ENCODE measurements at places on chromosomes 1 and 21.
A peak's percentile ranks its signal among the peaks of the same experiment; 100 is the strongest.

GRCh38 chr1:8395433-8395866, 77.5 kb downstream of the SLC45A1 start:
- DNase-seq, result no peak

DNA sequence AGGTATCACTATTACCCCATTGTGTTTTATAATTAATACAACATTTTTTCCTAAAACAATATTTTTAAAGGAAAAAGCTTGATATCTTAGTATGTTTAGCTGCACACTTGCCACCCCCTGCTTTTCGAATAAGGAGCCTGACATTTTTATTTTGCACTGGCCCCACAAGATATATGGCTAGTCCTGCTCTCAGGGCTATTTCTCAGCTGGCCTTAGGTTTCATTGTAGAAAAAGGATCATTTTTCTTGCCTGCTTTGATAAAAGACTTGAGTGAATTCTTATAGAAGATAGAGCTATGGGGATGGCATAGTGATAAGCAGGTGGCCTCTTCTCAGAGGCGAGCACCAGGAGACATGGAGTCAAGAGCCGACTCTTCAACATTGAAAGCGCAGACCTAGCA, 167.0 kb downstream of the FAM78B start:
- no peak for DNase-seq

DNA sequence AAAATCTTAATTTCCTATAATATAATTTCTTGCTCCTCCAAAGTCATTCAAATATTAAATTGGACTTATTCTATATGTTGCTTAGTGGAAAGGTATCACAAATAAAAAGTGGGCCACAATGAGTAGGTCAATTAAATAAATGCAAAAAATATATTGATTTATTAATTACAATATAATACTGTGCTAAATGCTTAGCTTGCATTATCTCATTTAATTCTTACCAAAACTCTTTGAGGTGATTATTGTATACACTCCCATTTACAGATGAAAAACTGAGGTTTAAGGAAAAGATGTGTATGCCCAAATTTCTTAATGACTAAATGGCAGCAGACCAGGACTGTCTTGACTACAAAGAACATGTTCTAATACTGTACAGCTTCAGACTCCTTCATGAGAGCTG, 325.3 kb upstream of the SGIP1 start:
- no peak for DNase-seq

- no peak for DNase-seq
These were observed 65.4 kb downstream of the C21orf91 start for GRCh38 chr21:17753736-17754135.

DNA sequence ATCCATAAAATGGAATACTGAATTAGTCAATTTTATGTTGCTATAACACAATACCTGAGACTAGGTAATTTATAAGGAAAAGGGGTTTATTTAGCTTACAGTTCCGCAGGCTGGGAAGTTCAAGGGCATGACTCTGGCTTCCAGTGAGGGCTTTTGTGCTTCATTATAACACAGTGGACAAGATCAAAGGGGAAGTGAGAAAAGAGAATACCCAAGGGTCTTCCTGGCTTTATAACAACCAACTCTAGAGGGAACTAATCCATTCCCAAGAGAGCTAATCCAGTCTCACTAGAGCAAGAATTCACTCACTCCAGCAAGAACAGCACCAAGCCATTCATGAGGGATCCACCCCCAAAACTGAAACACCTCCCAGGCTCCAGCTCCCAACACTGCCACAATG, 3.1 kb downstream of the KIFAP3 start:
- DNase-seq, result no peak

DNA sequence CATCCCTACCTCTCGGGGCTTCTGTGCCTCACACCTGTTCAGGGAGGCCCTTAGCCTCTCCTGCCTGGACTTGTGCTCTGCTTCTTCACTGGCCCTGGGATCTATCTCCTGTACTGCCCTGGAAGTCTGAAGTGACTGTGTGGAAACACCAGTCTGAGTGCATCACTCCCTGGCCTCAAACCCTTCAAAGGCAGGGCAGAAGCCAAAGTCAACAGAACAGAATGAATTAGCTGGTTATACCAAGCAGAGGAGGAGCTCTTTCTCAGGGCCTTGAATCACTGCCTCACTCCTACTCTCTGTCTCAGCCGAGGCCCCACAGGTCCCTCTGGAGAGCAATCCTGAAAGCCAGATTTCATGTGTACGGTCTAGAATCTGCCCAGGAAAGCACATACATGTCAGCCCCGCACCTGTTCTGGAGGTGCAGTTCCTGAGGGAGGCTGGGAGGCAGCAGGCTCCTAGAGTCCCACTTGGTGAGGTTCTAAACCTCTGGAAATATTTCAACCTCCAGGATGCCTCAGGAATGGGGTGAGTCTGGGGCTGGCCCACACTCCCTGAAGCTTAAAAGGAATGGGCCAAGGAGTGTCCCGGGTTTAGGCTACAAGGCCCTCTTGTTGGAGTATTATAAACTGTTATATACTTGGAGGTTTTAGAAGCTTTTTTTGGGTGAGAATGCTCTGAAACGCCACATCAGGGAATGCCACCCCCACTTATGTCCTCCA, 98.3 kb downstream of the ABCA4 start:
- no peak for DNase-seq

- DNase-seq, result peak; percentile 43
These were observed 30.8 kb upstream of the RPTN start for GRCh38 chr1:152189657-152190442.

DNA sequence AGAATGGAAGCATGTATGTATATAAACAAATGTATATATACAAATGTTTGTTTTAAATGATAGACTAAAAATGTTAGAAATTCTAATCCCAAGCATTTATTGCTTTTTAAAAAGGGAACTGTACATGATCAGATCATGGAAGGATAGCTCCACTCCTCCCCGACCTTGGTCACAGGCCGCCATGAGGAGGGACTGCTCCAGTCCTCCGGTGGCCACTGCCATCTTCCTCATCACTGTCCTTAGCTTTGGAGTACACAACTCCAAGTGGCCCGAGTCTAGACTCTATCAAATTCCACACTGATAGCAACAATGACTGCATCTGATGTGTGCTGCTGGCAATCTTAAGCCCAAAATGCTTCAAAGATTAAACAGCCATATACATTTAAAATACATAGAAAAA, 9.7 kb downstream of the SYF2 start:
- DNase-seq, result no peak

DNA sequence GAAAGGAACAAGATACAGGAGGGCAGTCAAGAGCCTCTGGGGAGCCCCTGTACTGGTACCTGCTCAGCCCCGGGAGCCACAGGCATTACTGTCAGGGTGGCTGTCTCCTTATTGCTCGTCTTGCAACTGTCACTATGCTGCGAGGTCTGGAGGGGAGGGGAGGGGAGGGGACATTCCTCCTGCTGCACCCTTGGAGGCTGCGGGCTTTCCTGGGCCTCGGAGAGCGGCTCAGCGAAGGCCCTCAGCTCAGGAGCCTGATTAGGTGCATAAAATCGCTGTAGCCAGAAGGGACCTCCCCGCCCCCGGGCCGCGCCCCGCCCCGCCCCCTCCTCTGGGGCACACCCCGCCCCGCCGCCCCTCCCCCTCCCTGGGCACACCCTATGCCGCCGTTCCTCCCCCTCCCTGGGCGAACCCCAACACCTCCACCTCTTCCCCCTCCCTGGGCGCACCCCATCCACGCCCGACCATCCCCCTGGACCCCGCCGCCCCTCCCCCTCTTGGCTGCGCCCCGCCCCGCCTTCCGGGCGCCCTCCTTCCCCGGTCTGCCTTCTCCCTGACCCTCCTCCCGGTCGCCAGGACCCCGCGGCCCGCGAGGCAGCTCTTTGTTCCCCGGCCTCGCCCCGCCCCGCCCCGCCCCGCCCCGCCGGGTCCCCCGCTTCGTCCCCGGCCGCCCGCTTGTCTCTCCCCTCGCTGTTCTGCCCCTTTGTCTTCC, 35.5 kb downstream of the CACHD1 start:
- no peak for DNase-seq

- no peak for DNase-seq
These were observed 341.9 kb downstream of the PTBP2 start for GRCh38 chr1:97063532-97063931.

DNA sequence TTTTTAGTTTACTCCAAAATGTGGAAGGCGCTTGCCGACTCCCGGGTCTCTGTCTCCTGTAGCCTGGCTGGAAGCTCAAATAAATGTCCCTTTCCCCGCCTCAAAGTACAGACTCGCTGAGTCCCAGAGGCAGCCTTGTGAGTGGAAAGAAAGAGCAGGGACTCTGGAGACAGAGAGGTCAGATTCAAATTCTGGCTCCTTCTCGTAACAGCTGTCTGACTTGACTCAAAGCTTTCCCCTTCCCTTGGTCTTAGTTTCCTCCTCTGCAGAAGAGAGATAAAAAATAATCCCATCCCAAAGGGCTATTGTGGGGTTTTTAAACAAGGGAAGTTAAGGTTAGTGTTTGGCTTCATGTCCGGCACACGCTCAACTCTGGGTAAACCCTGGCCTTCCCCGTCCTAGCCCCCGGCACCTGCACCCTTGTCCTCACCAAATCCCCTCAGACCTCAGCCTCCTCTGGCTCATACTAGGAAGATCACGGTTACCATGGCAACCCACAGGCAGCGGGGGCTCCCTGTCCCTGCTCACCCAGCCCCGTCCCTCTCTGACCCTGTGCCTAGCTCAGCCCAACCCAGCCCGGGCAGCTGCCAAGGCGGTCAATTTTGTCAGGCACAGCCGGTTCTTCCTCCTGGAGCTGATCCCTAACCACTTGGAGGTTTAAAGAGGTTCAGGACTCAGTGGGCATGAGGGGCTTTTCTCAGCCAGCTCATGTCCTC, 49.2 kb upstream of the IGSF21 start:
- DNase-seq, result no peak

DNA sequence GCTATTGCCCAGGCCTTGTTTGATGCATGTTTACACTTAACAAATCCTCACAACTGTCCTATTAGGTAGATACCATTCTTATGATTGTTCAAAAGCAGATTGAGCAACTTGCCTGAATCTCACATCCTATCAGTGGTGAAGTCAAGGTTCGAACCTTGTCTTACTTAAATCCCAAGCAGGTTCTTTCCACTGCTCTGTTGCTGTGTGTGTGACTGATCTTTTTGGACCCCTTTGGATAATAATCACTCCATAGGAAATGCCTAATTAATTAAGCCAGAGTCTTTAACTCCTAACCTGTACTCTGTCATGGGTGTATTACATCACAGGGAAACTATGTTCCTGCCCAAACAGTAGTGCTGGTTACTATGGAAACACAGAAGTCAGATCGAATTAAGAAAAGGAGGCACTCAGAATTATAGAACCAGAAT, 84.2 kb downstream of the SPATA46 start:
- no peak for DNase-seq

- DNase-seq, result no peak
These were observed 74.4 kb downstream of the COL24A1 start for GRCh38 chr1:86082183-86082582.

DNA sequence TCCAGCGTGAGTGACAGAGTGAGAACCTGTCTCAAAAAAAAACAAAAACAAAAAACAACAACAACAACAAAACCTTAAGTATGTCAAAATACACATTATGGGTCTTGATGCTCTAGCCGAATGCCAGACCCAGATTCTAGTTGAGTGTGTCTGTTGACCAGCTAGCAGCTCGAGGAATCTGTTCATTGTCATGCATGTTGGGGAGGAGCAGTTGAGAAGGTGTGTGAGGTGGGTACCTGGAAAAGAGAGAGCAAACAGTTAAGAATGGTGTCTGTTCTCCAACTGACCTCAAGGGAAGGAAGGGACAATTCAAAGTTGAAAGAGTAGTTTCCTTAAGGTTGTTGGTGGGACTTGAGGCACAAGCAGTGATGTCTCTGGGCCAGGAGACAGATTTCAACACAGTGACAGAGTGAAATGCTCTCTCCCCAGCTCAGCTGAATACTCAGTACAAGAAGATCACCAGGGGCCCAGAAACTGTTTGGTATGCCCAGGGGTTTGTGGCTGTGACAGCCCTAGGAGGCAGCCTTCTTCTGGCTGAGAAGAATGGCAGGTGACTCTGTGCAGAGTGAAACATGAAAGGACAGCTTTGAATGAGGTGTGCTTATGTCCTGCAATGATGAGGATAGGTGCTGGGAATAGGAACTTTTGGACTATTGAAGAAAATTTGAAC, 14.4 kb upstream of the POU2F1 start:
- DNase-seq, result no peak

DNA sequence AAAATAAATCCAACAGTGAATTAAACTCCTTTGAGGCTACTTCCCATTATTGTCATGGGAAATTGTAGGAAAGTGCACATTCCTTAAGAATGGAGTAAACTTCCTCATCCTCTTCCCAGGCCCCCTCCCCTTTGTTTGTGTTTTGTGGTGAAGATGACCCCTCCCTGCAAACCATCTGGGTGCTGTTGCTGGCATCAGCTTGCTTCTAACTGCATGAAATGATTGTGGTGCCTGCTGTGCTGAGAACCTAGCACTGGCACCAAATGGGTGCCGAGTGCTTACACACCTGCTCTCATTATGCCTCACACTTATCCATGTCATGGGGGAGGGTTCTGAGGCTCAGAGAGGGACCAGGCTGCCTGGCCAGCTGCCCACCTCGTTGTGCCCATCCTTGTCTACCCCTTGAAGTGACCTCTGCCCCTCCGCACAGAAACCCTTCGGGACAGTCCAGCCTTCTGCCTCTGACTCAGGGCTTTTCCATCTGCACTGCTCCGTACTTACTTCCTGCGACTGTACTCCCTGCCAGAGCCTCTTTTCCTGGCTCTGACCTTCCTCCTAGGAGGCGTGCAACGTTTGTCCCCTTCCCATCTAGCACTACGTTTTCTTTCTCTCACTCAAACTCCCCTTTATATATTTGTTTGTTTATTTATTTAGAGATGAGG, 30.6 kb downstream of the CAPN2 start:
- DNase-seq, result no peak

DNA sequence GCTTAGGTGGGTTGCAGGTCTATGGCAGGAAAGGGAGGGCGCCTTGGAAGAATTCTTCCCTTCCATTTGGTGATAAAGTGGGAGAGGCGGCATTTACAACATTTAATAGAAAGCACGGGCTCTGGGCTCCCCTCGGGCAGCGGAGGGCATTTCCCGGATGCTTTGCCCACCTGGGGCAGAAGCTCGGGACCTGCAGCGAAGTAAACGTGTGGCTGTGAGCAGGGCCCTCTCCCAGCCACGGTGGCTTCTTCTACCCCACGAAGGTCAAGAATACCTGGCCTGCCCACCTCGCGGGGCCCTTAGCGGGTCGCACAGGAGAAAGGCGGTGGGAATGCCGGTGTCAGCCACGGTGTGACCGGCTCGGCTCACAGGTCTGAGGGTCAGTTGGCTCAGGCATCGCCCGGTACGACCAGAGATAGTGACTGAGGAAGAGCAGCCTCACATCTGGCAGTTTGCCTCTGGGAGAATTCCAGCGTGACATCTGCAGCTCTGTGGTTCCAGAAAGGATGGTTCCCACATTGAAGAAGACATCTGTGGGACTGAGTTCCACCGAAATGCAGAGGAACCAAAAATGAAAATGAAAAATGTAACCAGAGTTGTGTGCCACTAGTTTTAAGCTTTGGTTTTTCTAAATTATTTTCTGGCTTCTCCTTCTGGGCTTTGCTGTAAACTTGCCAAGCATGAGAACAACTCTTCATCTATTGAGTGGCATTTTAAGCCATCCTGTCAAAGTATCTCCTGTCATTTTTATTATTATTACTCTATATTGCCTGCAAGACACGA, 720 bp upstream of the F3 start:
- no peak for DNase-seq

Measured in stimulated activated CD8-positive, alpha-beta memory T cell treated with anti-CD3 and anti-CD28 coated beads, Interleukin-15, amount 100 ng/mL, for 48 hours (primary cell).